ENCODE measurements at places on chromosomes 13 and 19.
A peak's percentile ranks its signal among the peaks of the same experiment; 100 is the strongest.

GRCh38 chr13:98035373-98035772 is 81.9 kb downstream of the IPO5 start:
- DNase-seq = no peak

- no peak for DNase-seq
Observed at GRCh38 chr19:42198676-42199439, 18.6 kb downstream of the DEDD2 start.

GRCh38 chr19:46408664-46409039 is 4.7 kb downstream of the CCDC8 start:
- DNase-seq = peak; percentile 38

DNA sequence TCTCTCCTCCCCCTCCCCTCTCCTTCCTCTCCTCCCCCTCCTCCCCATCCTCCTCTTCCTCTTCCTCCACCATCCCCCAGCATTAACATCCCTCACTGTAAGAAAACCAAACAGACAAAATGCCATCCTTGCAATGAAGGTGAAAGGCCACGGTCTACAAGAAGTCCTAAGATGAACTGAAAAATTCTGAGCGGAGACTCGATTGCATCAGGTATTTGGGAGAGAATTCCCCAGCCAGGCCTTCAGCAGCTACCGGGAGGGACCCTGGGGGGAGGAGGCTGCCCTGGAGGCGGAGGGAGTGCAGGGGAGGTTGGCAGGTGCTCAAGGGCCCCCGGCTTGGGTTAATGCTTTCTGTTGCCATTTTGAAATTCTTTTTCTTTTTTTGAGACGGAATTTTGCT is 10.1 kb upstream of the TIMM44 start:
- DNase-seq = no peak

GRCh38 chr13:49975826-49976225 is 21.0 kb upstream of the TRIM13 start:
- no peak for DNase-seq

GRCh38 chr19:5460748-5461147 is 5.5 kb downstream of the ZNRF4 start:
- DNase-seq = no peak

DNA sequence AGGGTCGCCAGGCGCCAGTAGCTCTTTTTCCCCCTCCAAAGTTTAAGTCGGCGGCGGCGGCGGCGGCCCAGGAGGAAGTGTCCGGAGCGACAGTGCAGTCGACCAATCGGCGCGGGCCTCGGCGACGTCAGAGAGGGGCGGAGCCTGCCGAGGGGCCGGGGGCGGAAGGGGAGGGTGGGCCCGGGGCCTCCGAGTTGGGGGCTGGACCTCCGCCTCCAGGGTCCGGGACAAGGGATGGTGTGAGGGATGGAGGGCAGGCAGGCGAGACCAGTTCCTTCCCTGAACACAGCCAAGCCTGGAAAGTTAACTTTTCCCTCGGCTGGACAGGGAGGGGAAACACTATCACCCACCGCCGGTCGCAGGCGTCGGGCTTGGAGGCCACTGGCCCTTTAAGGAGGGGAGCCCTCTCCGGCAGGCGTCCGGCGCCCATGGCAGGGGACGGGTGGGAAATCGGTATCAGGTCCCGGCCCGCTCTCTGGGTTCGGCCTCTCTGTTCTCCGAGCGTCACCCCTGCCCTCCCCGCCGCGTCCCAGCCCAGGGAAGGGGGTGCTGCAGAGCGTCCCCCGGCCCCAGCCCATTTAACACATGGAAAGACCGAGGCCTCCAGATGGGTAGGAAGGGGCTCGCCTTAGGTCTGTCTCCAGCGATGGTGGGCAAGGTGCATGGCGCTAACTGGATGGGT is at the start of gene PRKD2:
PRKD2 (minus strand) TSS at position 81 of the 682 bp plus-strand sequence. CDS start 744 bp downstream, outside the sequence.
- DNase-seq = no peak

DNA sequence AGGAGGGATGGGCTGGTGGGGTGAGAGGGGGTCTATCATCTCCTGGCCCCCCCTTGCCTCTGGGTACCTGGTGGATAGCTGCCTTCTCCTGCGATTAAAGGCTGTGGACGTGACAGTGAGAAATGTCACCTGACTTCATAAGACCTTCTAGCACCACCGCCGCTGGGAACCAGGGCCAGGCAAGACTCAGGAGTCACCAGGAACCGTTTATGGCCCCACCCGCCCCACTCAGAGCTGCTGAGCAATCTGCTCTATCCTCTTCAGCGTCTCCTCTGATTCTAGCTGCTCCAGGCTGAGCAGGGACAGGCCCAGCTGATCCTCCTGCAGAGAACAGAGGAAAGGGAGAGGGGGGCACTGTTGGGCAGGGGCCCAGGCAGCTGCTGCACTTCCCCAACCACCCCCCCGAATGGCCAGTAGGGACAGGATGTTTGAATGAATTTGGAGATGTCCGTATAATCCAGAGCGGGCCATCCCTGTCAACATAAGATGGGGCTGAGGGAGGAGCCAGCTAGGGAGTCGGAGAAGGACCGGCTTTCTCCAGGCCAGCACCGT is 10.9 kb downstream of the KLC3 start:
- no peak for DNase-seq

DNA sequence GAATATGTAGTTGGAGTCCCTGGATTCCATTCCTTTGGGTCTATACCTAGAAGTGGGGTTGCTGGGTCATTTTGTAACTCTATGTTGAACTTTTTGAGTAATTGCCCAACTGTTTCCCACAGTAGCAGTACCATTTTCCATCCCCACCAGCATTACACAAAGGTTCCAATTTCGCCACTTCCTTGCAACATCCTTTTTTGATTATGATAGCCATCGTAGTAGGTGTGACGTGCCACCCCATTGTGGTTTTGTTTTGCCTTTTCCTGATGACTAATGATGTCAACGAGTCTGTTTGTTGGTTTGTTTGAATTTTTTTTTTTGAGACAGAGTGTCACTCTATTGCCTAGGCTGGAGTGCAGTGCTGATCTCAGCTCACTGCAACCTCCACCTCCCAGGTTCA is 3.3 kb upstream of the PEX11G start:
- DNase-seq = no peak

- peak; percentile 97 for DNase-seq
Observed at GRCh38 chr19:47483800-47484690, at the start of gene KPTN. TSS of gene KPTN (minus strand) at chr19:47484219. CDS start at chr19:47484160, 59 bp downstream.

DNA sequence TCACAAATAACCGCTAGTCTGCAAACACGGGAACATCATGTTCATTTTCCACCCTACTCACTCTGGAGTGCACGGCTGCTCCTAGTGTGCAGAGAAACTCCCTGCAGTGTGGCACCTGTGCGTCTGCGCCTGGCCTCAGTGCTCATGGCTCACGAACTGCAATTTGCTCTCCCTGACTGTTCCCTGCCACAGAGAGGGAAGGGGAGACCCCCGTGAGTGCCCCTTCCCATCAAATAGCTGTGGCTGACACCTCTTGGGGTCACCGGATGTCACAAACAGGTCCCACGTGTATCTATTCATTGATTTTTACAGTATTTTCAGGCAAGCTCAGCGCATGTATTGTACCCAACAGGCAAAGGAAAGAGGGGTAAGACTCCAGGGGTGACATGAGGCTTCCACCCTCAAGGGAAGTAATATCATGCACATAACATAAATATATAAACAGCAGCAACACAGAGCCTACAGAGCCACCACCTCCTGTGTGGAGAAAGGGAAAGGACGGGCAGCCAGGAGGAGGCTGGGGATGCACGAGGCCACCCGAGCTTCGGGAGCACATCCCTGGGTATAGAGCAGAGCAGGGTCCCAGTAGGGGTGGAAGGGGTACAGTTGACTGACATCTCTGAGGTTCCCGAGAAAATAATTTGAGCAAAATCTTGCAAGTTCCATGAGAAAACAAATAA is 140.3 kb upstream of the SOX1 start:
- DNase-seq = no peak

GRCh38 chr13:37539976-37540605 is 58.5 kb downstream of the POSTN start:
- no peak for DNase-seq

DNA sequence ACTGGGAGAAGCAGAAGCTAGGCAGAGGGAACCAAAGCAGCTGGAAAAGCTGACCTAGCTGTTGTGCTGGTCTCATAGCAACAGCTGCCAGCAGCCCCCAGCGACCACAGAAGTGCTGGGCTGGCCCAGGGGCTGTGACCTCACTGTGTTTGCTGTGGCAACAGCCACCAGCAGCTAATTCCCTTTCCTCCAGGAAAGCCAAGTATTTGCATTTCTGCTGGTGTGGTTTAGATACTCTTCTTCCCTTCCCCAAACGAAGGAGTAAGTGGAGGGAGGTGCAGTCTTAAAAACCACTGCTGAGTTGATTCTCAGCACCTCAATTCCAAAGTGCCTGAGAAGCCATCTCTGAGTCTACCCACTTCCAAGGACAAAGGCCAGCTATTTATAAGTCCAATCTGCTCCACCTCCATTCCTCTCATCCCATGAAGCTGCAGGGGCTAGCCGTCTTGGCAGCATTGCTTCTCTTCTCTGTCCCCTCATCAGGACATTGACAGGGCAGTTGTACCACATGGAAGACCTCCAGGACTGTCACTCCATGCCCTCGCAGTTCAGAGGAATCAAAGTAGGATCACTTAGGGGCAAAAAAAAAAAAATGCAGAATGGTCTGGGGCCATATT is 11.5 kb upstream of the CCDC97 start:
- peak; percentile 3 for DNase-seq

- DNase-seq = no peak
Observed at GRCh38 chr19:52786078-52786463, 520 bp downstream of the ZNF600 start.

GRCh38 chr13:53821632-53822031 is 793.0 kb downstream of the OLFM4 start:
- DNase-seq = no peak

- DNase-seq = no peak
Observed at GRCh38 chr13:66139701-66140100, 1090.4 kb downstream of the PCDH9 start.

GRCh38 chr13:94009701-94010100 is 469.8 kb downstream of the DCT start:
- DNase-seq = no peak

Measured in C1 segment of cervical spinal cord (tissue), 14 donors.